Astrocyte (in vitro differentiated cells and primary cell): ENCODE measurements at places on chromosomes 3 and 15. TPM values are rescaled to one million over a fixed set of nuclear protein-coding genes. Genes with fewer than 3 reads are reported as not detected.

Gene HRG
- not detected in 2 replicates for total RNA-seq

DNA sequence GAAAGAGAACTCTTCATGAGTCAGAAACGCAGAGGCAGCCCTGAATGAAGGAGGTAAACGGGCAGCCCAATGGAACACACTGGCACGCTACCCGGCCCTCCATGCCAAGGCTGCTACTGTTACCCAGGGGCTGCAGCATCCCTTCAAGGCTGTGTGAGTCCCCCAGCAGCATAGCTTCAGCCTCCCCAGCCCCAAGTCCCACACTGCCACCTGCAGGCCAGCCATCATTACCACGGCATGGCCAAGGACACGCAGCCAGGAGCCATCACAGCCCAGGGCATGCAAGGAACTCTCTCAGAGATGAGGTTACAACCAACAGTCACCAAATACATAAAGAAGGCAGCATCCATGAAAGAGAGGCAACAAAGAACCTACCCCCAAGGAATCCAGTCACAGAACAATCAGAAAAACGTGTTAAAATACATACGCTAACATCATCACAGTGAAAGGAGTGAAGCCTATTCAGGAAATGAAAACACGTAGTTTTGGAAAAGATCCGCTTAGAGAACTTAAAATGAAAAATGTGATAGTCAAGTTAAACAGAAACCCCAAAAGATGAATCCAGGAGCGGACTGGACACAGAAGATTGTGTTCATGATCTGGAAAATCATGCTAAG is 22.4 kb downstream of the PLA2G4F start:
- DNase-seq = no peak

DNA sequence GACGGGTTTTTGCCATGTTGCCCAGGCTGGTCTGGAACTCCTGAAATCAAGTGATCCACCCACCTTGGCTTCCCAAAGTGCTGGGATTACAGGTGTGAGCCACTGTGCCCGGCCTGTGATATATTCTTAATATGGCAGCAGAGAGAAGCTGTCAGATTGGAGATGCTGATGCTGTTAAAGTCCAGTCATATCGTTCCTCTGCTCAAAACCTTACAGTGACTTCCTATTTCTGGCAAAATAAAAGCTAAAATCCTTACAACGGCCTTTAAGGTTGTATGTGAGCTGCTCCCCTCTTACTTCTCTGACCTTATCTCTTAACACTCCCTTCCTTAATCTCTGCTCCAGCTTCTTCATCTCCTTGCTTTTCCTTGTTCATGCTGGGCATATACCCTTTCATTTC is 26.6 kb upstream of the MGA start:
- no peak for DNase-seq

DNA sequence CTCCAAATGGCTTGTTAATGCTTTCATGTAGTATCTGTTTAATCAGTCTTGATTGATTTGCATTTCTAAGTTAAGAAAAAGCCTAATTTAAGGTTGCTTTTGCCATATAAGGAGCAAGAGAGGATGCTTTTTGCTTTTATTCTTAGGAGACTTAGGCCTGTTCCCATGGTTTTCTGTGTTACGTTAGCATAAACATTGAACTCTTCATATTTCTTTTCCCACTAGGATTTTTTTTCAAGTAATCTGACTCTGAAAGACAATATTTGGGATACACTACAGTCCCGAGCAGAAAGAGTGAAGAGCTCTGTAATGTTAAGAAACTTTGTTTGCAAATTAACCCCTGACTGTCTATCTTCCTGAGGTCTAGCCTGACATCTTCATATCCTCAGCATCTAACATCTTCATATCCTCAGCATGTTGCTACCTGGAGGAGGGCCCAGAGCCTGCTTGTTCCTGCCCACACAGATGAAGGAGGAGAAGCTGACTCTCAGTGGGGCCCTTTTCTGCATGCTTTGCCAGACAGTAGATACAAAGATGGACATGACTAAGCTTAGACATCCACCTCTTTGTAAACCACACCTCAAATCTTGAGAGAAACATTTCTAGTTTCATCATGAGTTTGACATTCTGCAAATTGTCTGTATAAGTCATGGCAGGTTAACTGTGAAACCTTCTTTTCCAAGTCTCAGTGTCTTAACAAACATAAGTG is 86.2 kb upstream of the COL6A5 start:
- DNase-seq = no peak

DNA sequence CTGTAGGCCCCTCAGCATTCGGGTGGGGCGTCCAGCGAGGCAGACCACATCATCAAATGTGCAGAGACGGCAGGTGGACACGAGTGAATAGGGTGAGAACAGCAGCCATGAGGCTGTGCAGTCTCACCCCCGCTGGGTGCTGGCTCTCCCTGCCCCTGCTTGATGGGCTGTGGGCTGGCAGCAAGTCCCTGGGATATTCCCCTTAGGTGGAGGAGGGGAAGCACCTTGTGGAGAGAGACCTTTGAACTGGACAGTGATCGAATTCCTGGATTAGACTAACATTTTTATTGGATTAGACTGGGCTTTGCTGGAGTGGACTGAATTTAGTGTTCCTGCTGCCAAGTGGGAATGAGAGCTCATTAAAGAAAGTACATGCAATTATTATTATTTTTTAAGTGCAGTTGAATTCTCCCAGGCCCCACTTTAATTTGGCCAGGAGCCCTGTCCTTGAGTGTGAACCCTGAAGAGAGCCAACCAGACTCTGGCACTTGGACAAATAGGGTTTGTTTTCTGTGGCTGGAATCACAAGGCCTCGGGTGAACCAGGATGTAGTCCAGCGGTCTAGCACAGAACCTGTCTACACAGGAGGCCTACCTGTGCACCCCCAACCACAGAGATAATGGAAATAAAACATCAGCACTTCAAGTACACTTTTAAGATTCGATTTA is 193.1 kb downstream of the ABHD5 start:
- DNase-seq = no peak

DNA sequence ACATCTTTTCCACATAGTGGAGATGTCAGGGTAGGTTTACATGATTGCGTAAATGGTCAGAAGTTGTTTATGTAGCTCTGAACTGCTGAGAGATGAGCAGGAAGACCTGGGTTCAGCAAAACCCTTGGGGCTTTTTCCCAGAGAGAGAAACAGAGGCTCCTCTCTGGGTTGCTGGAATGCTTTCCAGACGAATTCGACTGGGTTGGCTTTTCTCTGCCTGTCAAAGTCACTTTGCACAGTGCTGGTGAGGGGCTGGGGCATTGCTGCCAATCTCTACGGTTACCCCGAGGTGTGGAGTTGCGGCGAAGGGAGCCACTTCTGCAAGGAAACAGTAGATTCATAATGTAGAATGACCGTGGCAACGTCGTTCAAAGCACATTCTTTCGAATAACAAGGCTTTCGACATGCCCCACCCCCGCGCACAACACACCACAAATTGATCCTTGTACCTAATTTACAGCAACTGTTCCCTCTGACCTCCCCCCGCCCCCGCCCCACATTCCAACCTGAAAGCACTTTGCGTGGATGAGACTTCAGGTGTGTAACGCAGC is 950 bp upstream of the CNTN4 start:
- no peak for DNase-seq

GRCh38 chr3:183824761-183825455 is 469 bp downstream of the MAP6D1 start:
- no peak for DNase-seq

- peak; percentile 62 for DNase-seq
Measured at GRCh38 chr15:26967719-26968269, 3.2 kb upstream of the GABRG3 start.
